ENCODE measurements at places on chromosomes 3 and 15. TPM values are rescaled to one million over a fixed set of nuclear protein-coding genes. Genes with fewer than 3 reads are reported as not detected.

Gene HHLA2
- total RNA-seq, result 0.24 TPM

Gene GALNT15
- total RNA-seq, result 2.6 TPM

Gene MYZAP
- total RNA-seq, result 2.5 TPM

Gene FHIT
- total RNA-seq, result 13.2 TPM

Gene RHOV
- 3.4 TPM for total RNA-seq

Gene PTH1R
- 0.80 TPM for total RNA-seq
